NCI-H510A (cell line): ENCODE measurements at places on chromosomes 4 and X.

- no peak for DNase-seq
Measured at GRCh38 chr4:129334136-129334535, 238.2 kb downstream of the C4orf33 start.

GRCh38 chr4:95142932-95143331 is 385.2 kb downstream of the BMPR1B start:
- no peak for DNase-seq

DNA sequence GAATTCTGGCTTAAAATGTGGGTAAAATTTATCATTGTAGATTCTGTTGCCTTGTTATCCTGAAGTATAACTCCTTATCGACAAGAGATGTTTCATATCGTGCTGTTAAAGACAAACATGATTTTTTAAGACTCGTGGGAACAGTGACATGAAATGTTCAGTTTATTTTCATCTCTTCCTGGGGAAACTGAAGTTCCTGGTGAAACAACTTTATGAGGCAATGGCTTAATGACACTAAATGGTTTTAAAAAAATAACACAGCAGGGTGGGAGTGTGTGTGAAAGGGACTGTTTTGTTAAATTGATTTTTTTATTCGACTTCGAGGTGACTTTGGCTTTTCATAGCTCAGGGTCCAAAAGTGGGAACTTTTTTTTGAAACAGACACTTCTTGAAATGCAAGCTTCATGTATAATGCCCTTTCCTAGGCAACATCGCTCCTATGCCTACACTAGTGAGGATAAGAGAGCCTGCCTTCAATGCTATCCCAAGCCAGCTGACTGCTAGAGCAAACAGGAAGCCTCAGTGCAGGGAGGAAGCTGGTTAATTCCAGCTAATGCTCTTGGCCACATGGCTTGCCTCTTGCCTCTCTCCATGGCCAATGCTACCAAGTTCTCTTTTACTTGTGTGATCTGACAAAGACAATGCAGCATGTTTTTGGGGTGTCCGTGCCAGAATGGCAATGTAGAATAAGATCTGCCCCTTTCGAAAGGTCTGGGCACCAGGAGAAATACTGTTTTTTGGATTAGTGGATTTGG is 80.9 kb upstream of the PLAC1 start:
- no peak for DNase-seq

GRCh38 chr4:165393051-165393450 is 14.2 kb downstream of the CPE start:
- no peak for DNase-seq

- no peak for DNase-seq
Measured at GRCh38 chrX:8639949-8640475, 91.9 kb downstream of the ANOS1 start.

DNA sequence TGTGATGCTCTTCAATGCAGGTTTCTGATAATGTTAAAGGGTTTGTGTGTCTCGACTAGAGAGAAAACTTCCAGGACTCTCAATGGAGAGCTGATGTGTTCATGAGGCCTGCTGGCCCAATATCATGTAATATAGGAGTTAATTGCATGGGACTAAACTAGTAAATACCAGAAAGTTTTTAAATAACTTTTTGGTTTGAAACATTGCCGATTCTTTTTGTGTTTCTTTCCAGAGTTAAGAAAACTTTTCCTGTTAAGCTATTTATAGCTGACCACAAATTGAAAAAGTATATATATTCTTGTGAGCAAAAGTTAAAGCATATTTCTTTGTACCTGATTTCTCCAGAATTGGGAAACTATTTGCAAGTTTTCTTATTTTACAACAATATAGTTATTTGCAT is 49.7 kb downstream of the FAM9B start:
- DNase-seq = no peak

GRCh38 chr4:38752941-38753806 is 29.6 kb downstream of the TLR10 start:
- no peak for DNase-seq

DNA sequence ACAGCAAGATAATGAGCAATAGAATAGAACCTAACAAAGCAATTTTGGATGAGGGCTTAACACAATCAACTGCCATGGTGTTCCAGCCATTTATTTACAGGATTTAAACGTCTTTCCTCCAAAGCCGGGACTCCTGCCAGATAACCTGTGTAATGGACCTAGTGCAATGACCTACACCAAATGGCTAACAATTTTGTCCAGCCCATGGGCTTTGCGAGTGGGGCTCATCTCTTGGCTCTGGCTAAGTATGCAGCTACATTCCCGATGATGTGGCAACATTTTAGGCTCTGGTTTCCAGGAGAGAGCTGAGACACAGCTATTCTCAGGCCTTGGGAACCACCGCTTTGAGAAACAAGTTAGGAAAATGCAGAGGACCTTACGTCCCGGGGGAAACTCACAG is 822.3 kb upstream of the FTHL17 start:
- no peak for DNase-seq

DNA sequence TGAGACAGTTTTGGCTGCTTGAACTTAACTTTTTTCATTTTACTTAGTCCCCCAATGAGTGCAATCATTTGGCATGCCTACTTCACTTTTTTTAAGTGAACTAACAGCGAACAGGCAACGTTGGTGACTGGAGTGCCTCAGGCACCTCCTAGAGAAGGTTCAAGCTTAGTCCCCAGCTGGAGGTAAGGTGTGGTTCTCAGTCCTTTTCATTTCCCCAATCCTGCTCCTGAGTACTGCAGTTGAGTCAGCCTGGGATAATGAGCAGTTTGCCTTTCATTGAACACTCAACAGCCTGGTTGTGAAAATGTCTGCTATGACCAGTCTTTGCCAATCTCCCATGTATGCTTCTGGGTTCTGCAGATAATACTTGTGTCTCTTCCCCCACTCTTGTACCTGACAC is 109.5 kb downstream of the CDKL5 start:
- DNase-seq = no peak

DNA sequence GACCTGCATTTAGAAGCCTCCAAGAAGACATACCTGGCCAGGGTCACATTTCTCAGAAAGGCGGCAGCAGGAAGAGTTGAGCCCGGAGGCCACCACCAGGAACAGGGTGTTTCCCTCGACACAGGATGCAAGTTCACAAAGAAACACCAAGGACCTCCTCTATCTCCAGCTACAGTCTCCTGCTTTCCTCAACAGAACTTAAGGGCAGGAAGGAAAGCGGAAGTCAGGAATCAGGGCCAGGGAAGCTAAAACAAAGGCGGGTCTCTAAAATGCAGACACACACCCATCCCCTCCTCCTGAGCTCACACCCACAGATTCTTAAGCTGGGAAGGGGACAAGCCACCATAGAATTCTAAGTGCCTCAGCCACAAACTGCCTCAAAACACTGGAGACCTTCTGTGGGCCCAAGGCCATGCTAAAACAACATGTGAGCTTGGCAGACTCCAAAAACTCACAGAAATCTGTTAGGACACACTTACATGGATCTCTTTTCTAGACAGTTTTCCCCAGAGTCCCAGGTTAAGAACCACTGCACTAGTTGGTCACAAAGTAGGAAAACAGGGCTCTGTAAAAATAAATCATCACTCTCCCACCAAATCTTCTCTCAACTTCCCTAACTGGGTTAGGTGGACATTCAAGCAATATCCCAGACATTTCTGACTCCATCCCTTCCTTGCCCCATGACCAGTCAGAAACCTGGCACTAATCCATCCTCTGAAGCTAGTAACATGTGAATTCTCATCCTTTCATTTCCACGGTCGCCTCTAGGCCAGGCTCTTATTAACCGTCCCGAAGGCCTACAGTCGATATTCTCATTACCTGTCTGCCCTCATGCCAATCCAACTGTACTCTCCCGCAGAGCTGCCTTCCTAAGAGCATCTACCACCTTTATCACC is 163.2 kb downstream of the APBB2 start:
- DNase-seq = no peak

DNA sequence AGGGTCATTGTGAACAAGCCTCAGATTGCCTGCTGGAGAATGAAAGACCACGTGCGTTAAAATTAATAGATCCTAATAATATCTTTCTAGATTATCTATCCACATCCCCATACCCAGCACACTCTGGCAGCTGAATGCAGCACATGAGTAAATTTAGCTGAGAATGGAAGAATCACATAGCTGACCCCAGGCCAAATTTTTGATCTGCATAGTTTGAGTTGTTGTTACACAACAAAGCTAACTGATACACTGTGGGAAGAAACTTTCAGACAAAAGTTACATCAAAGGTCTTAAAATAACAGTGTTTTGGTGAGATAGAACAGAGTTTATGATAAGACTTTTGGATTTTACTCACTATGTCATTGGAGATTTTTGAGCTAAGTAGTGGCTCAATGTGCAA is 72.4 kb upstream of the ANXA10 start:
- DNase-seq = no peak

- no peak for DNase-seq
Measured at GRCh38 chrX:52261125-52261462, 76.4 kb downstream of the MAGED4 start.

DNA sequence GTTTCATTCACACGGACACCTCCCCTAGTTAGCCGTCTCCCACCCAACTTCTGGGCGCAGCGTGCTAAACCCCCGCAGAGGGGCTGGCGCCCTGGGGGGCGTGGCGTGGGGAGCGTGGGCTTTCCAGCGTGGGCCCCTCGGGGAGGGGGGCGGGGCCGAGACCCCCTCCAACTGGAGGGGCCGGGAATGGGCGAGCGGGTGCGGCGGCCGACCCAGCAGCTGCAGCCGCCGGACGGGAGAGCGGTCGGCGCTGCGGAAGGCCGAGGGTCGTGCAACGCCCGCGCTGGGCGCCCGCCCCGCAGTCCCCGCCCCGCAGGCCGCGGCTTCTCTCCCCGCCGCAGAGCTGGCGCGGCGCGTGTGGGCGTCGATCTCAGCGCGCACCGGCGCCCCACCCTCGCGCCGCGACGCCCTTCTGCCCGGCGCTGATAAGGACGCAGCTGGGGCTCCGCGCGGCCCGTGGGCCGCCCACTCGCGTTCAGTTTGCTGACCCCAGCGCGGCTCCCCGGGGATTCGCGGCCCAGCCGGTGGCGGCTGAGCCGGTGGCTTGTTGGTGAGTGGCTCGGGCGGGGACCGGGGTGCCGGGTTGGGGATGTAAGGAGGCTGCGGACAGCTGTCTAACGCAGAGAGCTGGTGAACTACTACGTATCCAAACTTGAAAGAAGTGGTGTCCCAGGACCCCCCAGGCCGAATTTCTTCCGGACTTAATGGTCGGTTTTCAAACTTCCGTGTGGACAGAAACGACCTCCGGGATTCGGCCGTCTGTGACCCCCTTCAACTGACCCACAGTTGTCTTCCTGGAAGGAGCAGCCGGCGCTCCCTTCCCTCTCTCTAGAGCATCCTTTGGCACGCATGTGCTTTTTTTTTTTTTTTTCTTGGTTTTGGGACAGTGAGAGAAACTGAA is 1.5 kb downstream of the FHDC1 start:
- DNase-seq = no peak
